ENCODE measurements at places on chromosomes 11 and 22. TPM values are rescaled to one million over a fixed set of nuclear protein-coding genes. Genes with fewer than 3 reads are reported as not detected.

Gene OR5W2
- not detected for total RNA-seq

Gene CELSR1
- 2.1 TPM for total RNA-seq

Gene VPREB3
- not detected for total RNA-seq

Gene IGLL1
- not detected for total RNA-seq

Gene OR5M8
- not detected for total RNA-seq

Gene OLFML1
- not detected for total RNA-seq

Gene IFITM1
- 14.3 TPM for total RNA-seq

Gene CRYBB2
- total RNA-seq = not detected

Gene CSRP3
- total RNA-seq = not detected

Gene USP28
- total RNA-seq = 51.2 TPM

Gene FZD4
- 2.6 TPM for total RNA-seq

Gene OAF
- 47.0 TPM for total RNA-seq

Gene LRRC74B
- total RNA-seq = under 0.01 TPM

Gene NAALADL1
- total RNA-seq = not detected

Gene RIMBP3B
- total RNA-seq = 0.20 TPM

Gene MCHR1
- total RNA-seq = not detected

Gene ESAM
- not detected for total RNA-seq

Gene SCUBE1
- total RNA-seq = 9.2 TPM

Gene MS4A6A
- not detected for total RNA-seq

Gene ANGPTL5
- total RNA-seq = not detected

Gene C11orf21
- 1.6 TPM for total RNA-seq

Gene DLG2
- total RNA-seq = 0.36 TPM

Gene SUSD2
- total RNA-seq = 0.96 TPM

Gene GDPD5
- 1.5 TPM for total RNA-seq

Gene CASP4
- total RNA-seq = 79.4 TPM

Gene VPS51
- 48.7 TPM for total RNA-seq

Gene MTA2
- 103 TPM for total RNA-seq

Gene C22orf42
- total RNA-seq = not detected

Gene C11orf16
- total RNA-seq = not detected

Gene KRTAP5-2
- total RNA-seq = not detected

Gene KRTAP5-1
- not detected for total RNA-seq

Gene PIWIL4
- total RNA-seq = 0.78 TPM

Gene MS4A15
- not detected for total RNA-seq

Gene FAM180B
- total RNA-seq = not detected

Gene SIPA1
- total RNA-seq = 21.2 TPM

Gene SEPTIN3
- total RNA-seq = 0.29 TPM

Gene SEZ6L
- total RNA-seq = not detected

Gene RCOR2
- 2.1 TPM for total RNA-seq

Gene UBQLNL
- total RNA-seq = not detected

Gene LMF2
- total RNA-seq = 20.5 TPM

Gene SLC43A3
- 64.5 TPM for total RNA-seq
